B cell (primary cell): ENCODE measurements at places on chromosomes 7 and 10. TPM values are rescaled to one million over a fixed set of nuclear protein-coding genes. Genes with fewer than 3 reads are reported as not detected.
A peak's percentile ranks its signal among the peaks of the same experiment; 100 is the strongest.

DNA sequence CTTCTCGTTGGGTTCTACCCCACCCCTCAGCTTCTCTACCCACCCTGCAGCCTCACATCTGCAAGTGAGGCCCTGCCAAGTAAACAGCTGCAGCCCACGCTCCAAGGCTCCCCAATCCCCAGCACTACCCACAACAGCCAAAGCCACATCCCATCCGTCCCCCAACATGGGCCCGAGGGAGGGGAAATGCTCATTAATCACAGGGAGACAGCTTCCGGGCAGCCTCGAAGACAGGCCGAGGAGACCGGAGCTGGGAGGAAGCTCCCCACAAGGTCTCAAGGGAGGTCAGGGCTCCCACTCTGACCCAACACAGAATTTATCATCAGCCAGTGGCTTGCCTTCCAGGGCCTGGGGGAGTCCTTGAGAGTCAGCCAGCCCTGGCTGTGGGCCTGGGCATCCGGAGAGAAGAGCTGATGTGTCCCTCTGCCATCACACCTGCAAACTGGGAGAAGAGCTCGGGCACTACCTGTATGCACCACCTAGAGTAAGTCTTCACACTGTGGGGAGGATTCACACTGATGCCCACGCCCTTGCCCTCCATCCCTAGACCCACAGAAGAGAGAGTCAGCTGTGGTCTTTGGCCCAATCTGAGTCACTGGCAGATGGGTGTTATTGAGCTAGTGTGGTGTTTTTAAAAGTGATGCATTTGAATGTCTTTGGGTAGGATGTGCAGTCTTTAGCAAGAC is 115.5 kb upstream of the ZMIZ1 start:
- H3K27ac ChIP-seq = no peak overlapping the region
- no peaks in the 10 kb centered on the region for H3K36me3 ChIP-seq
- DNase-seq = no peak
- H3K27me3 ChIP-seq = peaks cover 7% of the 10 kb centered on the region

DNA sequence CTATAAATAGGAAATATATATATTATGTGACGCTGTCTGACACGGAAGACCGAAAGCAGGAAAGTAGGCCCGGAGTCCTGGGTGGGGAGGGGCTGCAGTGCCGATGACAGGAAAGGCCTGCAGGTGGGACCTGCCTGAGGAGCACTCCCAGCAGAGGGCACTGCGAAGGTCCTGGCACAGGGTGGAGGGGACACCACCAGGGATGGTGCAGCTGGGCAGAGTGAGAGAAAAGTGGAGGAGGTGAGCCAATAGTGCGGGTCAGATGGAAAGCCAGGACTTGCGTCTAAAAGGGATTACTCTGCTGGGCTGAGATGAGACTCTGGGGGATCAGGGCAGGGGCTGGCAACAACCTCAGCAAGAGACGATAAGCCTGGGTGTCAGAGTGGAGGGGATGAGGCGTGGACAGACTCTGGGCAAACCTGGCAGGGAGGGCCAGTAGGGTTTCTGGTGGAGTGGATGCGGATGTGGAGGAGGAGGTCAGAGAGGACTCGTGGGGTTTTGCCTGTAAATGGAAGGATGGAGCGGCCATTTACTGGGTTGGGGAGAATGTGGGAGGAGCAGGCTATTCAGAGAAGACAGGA is 118.2 kb upstream of the ZNF746 start:
- H3K27me3 ChIP-seq = no peaks in the 10 kb centered on the region
- no peak overlapping the region for H3K27ac ChIP-seq
- DNase-seq = no peak
- H3K4me1 ChIP-seq = no peaks in the 10 kb centered on the region

DNA sequence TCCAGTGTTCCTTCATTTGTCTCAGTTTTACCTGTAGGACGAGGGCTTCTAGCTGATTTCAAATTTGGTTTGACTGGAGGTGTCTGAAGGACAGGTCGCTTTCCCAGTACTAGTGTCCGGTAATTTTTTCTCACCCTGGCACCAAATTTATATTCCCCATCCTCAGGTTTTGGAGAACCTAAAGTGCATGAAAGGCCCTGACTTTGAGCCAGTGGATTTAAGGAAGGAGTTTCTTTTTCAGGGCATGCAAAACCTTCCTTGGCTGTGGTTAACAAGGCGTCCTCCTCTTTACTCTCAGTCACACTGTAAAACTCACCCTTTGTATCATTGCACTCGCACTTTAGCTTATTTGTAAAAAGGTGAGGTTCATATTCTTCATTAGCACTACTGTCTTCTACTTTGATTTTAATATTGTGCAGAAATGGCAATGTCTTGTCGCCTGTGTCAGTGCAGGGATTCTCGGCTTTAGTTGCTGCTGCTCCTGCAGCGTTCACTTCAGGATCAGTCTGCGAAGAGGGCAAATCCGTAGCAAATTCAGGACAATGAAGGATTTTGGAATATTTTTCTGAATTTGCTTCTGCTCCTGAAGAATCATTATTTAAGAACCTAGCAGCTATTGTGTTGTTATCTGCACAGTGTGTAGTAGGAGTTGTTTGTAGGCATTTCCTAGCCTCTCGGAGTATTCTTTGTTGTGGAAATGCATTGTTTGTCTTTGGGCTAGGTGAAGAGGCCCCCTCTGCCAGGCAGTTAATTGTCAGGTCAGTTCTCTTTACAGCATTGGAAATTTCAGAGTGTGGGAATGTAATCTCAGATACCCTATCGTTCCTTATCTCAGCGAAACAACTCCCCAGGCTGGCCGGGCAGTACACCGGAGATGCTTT is 9.9 kb downstream of the SKIDA1 start:
- no peaks in the 10 kb centered on the region for H3K36me3 ChIP-seq
- peaks cover 76% of the 10 kb centered on the region for H3K27me3 ChIP-seq
- no peak for DNase-seq
- H3K4me1 ChIP-seq = peaks cover 42% of the 10 kb centered on the region
- no peak overlapping the region for H3K27ac ChIP-seq

GRCh38 chr10:62079885-62080559 is 178.5 kb downstream of the ARID5B start:
- no peaks in the 10 kb centered on the region for H3K27me3 ChIP-seq
- H3K4me3 ChIP-seq = peak overlapping the region; percentile 3
- H3K4me1 ChIP-seq = peaks cover 82% of the 10 kb centered on the region
- DNase-seq = peak; percentile 88
- H3K27ac ChIP-seq = peak overlapping the region; percentile 90
- peaks cover 3% of the 10 kb centered on the region for H3K36me3 ChIP-seq

- no peak for DNase-seq
- no peak overlapping the region for H3K27ac ChIP-seq
- no peaks in the 10 kb centered on the region for H3K36me3 ChIP-seq
- H3K27me3 ChIP-seq = no peaks in the 10 kb centered on the region
- H3K4me3 ChIP-seq = no peak overlapping the region
These were observed 519.1 kb upstream of the IGFBP3 start for GRCh38 chr7:46440186-46440585.

DNA sequence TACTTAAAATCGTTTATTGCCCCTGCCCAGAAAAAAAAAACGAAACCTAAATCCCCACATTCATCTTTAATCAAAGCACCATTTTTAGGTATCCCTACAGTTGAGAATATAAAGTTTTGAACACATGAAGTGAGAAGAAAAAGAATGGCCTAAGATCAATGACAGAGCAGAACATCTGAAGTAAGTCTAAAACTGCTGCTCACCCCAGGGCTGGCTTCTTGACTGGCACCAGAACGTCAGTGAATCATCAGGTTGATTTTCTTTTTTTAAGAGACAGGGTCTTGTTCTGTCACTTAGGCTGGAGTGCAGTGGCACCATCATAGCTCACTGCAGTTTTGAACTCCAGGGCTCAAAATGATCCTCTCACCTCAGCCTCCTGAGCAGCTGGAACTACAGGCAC is 24.9 kb downstream of the SHTN1 start:
- no peak overlapping the region for H3K4me3 ChIP-seq
- H3K4me1 ChIP-seq = no peaks in the 10 kb centered on the region
- H3K27ac ChIP-seq = no peak overlapping the region

PMS2 gene
- 20.3 and 22.5 TPM in 2 replicates for total RNA-seq

HOXA3 gene
- total RNA-seq = not detected in 2 replicates
